Stimulated activated CD8-positive, alpha-beta memory T cell treated with anti-CD3 and anti-CD28 coated beads, Interleukin-4, amount 100 ng/mL, for 1 hour (primary cell): ENCODE measurements at places on chromosomes 16 and 17.

DNA sequence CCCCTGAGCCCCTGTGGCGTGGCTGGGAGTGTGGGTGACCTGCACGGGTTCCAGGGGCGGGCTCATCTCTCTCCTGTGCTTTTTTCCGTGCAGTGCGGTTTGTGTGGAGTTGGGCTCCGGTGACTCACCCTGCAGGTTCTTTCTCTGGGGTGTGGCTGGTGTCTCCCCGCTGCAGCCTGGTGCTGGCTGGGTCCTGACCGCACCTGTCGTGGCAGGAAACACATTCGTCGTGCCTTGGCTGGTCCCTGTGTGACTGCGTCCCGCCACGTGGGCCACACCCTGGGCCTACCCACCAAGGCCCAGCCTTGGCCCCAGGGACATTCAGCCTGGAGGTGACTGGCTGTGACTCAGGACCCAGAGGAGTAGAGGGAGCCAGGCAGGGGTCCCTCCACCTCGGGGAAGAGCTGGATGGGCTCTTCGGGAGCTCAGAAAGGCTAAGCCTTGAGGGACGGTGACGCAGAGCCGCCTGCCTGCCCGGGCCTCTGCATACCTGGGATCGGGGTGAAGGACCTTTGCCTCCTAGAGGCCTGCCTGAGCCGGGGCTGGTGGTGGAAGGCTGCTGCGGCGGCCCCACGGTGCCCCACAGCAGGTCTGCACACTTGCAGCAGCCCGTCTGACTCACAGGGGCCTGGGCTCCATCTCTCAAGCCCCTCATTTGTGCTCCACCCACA is 7.8 kb downstream of the TRAF7 start:
- no peak for DNase-seq

GRCh38 chr17:39591958-39592954 is 15.5 kb downstream of the NEUROD2 start:
- DNase-seq, result no peak

- no peak for DNase-seq
These were observed 334.1 kb downstream of the TOX3 start for GRCh38 chr16:52212841-52213240.

- DNase-seq, result no peak
These were observed 98.3 kb upstream of the GRIN2A start for GRCh38 chr16:10280262-10281170.

- DNase-seq, result no peak
These were observed 43.1 kb upstream of the AMZ2 start for GRCh38 chr17:68204736-68205135.

DNA sequence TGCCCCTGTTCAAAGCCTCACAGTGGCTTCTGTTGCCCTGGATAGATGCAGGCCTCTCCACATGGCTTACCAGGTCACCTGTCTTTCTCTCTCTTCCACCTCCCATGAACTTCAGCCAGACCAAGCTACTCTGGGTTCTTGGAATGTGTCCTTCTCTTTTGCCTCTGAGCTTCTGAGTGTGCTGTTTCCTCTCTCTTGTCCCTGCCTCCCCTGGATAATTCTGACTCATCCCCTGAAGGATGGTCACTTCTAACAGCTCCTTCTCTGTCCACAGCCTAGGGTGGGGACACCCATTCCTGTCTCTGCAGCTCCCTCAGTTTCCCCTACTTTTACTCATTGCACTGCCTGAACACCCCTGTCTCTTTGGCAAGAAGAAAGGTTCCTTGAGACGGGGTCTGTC is 2.9 kb downstream of the GUCY2D start:
- no peak for DNase-seq

DNA sequence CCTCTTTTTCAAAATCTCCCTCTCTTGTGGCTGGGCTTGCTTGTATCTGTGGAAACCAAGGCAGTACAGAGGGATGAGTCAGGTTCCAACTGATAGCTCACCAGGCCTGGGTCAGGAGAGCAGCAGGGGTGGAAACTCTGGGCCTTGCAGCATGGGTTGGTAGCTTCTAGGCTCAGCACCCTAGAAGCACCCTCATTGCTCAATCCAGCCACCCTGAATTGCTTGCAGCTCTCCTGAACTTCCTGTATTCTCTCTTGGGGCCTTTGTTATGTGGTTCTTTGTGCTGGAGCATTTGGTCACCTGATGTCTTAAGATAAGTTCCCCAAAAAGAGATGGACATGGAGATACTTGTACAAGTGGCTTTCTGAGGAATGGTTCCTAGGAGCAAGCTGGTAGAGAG is 169.4 kb downstream of the IRX5 start:
- no peak for DNase-seq

GRCh38 chr17:596763-597644 is 117.6 kb downstream of the VPS53 start:
- no peak for DNase-seq

DNA sequence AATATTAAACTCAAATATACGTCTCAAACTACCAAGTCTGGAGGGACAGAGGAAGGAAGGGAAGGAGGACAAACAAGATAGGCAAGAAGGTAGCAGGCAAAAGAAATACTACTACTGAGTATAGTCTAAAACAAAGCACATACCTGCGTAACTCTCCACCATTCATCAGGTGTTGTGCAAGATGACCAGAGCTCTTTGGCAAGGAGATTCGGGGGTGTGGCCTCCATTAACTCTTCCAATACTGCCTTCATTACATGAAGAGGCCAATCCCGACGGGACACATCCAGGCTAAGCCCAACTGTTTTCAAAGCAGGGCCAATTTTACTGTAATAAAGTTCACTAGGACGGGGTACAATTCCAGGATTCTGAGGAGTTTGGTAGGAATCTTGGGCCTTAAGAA is 38.2 kb upstream of the ARL6IP1 start:
- no peak for DNase-seq

DNA sequence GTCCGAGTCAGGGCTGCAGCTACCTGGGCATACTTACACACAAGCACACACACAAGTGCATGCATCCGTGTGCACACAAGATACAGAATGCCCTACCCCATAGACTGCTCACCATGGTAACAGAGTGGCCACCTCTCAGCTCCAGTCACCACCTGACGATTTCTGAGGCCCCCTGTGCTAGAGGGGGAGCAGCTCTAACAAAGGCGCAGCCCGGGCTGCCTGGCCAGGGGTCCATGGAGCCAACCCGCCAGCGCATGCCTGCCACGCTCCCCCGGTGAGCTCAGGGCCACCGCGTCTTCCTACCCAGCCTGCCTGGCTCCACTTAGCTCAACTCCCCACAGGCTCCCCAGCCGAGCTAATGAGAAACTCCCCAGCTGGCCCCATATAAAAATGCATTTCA is 75.5 kb downstream of the ZNF423 start:
- no peak for DNase-seq

DNA sequence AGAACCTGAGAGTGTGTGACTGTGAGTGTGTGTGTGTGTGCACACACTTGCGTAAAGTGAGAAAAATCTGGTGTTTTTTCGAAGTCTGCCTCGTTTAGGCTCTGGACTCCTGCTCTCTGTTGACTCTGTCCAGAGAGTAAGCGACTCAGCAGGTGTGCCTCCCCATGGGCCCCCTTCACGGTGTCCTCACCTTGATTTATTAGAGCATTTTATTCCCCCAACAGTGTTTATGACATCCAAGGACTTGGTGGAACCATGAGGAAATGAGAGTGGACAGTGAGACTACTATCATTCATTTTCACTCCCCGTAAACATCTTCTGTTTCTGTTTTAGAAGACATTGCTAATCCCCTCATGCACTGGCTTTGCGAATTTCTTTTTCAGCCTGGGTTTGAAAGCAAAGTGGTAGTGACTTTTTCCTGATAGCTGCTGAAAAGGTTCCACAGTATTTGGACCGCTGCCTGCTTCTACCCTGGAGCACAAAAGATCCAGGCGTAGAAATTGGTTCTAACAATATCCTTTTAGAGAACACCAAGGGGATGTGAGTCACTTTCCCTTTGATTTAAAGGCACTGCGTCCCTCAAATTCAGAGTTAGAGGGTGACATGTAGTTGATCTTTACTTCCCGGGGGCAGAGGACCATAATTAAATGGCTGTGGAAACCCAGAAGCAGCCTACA is 218.2 kb downstream of the WWOX start:
- no peak for DNase-seq

GRCh38 chr16:87108941-87109340 is 208.3 kb downstream of the C16orf95 start:
- no peak for DNase-seq

DNA sequence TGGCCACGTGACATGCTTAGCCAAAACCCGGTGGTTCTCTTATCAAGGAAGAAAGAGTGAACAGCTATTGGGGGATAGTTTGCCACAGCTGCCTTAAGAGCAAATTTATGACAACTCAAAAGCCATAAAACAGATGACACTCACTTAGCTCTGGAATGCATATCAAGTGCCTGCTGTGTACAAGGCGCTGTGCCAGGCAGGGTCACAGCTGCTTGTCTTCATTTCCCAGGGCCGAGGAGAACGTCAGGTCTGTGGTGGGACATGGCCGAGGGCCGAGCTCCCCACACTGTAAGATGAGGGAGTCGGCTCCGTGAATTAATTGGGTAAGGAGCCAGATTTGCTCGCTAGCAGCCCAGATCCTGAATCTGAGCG is 14.0 kb downstream of the EEF2K start:
- DNase-seq, result no peak

GRCh38 chr17:48498164-48498850 is 32.5 kb downstream of the HOXB1 start:
- DNase-seq, result no peak

DNA sequence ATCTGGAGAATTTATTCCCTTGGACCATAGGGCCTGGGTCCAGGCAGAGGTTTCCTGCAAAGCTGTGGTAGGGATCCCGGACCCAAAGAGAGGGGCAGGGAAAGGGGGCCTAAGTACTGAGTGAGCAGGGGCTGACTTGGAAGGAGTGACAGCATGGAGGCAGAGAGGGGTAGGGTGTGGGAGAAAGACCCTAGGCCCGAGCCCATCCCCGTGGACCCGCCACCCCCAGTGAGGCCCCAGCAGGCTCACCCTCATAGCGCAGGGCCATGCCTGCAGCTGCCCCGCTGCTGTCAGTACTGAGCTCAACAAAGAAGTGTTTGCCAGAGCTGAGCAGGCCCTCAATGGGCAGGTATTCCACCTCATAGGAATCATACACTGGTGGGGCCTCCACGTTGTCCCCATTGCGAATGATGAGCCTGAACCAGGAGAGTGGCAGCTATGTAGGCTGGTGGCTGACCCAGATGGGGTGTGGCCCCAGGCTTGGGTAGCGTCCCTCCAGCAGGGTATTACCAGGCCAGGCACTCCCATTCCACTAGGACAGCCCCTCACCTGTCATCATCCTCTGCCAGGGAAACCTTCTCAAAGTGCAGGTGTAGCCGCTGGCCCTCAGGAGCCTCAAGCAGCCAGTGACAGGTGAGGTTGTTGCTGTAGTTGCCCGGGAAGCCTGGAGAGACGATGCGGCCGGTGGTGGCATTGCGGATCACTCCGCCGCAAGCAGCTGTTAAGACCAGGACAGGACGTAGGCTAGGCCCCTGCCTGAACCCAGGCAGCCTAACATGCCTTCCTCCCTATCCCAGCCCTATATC is 9.1 kb upstream of the PHF12 start:
- DNase-seq, result no peak

- DNase-seq, result no peak
These were observed 788 bp upstream of the EXOC3L1 start for GRCh38 chr16:67190448-67191399.

DNA sequence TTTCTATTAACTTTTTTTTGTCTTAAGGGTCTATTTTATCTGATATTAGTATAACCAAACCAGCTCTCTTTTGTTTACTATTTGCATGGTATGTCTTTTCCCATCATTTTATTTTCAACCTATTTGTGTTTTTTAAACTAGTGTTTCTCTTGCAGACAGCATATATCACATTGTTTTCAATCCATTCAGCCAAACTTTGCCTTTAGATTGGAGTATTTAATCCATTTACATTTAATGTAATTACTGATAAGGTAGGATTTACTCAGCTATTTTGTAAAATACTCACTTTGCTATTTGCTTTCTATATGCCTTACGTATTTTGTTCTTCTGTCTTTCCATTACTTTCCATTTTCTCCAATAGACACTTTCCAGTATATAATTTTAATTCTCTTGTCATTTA is 108.0 kb upstream of the NACA2 start:
- no peak for DNase-seq

DNA sequence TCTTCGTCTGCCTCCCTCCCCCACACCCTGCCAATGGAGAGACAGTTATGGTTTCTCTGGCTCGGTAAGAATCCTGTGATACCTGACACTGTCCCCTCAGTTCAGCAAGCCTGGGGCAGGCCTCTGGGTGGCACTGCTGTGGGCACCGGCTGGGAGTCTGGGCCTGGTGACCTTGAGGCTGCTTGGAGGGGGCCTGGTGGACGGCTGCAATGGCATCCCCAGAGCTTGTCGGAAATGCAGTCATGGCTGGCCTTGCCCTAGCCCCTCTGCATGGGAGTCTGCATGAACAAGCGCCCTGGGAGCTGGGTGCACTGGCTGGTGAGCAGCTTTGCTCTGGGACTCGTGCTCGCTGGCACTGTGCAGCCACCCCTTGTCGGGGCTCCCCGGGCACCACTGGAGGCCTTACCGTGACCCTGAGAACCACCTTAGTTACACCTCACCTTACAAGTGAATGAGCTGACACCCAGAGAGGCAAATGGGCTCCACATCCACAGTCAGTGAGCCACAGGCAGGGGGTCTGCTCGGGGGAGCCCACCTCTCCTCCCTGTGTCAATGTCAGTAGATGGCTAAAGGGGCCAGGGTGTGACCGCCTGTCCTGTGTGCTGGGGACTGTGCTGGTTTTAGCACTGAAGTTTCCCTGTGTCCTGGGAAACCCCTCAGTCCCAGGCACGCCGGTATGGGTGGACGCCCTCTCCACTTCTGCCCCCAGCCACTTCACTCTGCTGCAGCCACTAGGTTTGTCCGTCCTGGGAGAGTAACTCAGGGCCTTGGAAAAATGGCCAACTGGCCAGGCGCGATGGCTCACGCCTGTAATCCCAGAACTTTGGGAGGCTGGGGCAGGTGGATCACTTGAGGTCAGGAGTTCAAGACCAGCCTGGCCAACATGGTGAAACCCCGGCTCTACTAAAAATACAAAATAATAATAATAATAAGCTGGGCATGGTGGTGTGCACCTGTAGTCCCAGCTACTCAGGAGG is 1.4 kb downstream of the LGALS3BP start:
- DNase-seq, result no peak

GRCh38 chr17:66834919-66835454 is at the start of gene CACNG5:
Gene CACNG5, plus strand, starts transcription at chr17:66835117. Its CDS starts 42,216 bp downstream, at chr17:66877333.
- no peak for DNase-seq

- DNase-seq, result no peak
These were observed 21.3 kb downstream of the MIEF2 start for GRCh38 chr17:18281788-18282187.

GRCh38 chr17:78075545-78075944 is 53.0 kb downstream of the TMC6 start:
- no peak for DNase-seq

GRCh38 chr17:37755455-37755854 is 10.6 kb upstream of the HNF1B start:
- no peak for DNase-seq
